Activated CD4-positive, CD25-positive, alpha-beta regulatory T cell treated with anti-CD3 and anti-CD28 coated beads, Interleukin-2, amount 50 U/mL, for 72 hours (primary cell): ENCODE measurements at places on chromosomes 13 and 19.

DNA sequence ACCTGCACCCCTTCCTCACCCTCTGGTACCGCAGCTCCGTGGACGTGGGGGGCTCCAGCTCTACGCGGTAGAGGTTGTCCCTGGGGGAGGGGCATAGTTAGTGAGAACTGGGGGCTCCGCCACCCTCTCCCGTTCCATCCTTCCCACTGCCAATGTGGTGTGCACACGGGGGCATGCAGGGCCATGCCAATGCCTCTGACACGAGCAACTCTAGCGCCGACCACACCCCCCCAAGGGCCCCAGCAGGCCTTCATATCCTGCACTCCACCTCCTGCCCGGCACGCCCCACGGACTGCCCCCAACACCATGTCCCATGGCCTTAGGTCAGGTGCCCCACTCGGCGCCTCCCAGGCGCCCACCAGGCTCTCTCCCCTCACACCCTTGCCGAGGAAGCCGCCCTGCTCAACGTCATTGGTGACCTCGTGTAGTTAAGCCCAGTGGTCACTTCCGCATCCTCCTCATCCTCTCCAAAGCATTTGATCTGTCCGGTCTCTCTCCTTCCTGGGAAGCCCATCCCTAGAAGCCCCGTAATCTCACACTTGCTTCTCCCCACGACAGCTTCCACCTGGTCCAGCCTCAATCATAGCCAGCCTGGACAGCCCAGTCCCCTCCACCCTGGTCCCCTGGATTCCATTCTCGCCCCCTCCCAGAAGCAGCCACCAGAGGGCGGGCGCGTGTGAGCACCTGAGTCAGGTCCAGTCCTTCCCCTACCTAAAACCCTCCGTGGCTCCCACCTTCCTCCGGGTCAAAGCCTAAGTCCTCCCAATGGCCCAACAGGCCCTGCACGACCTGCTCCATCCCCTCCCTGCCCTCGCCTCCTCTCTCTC is 2.1 kb downstream of the SEMA6B start:
- no peak for DNase-seq

DNA sequence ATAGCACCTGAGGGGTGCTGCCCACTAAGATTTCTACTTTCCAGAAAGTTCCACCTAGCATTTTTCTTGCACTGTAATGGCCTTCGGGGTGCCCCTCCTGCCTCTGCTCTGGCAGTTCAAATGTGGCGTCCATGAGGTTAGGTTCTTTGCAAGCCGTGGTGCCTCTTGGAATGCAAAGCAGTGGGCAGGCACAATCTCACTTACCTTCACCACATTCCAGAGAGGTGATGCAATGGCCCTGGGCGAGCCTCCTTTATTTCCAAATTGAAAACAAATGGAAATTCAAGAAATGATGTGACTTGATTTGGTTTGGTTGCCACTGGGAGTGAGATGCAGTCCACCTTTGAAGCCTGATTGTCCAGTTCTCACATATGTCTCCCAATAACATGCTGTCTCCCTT is 46.9 kb downstream of the FGF9 start:
- DNase-seq = no peak

GRCh38 chr19:13297023-13297422 is 146.8 kb downstream of the IER2 start:
- no peak for DNase-seq

- no peak for DNase-seq
These were observed 24.0 kb upstream of the ACP7 start for GRCh38 chr19:39060171-39060570.

DNA sequence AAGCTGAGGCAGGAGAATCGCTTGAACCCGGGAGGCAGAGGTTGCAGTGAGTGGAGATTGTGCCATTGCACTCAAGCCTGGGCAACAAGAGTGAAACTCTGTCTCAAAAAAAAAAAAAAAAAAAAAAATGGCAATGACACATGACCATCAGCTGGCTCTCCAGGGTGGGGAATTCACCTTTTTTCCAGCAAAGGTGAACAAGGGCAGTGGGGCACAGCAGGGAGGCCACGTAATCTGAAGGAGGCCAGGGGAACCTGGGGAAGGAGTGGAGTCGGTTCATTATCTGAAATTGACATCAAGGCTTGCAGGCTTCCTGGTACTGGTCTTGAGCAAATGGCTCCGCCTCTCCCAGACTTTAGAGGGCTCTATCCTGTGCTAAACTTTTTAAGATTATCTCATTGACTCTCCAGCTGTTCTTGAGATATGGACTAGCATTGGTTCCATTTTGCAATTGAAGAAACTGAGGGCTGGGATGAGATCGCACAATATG is 28.1 kb downstream of the KEAP1 start:
- no peak for DNase-seq

DNA sequence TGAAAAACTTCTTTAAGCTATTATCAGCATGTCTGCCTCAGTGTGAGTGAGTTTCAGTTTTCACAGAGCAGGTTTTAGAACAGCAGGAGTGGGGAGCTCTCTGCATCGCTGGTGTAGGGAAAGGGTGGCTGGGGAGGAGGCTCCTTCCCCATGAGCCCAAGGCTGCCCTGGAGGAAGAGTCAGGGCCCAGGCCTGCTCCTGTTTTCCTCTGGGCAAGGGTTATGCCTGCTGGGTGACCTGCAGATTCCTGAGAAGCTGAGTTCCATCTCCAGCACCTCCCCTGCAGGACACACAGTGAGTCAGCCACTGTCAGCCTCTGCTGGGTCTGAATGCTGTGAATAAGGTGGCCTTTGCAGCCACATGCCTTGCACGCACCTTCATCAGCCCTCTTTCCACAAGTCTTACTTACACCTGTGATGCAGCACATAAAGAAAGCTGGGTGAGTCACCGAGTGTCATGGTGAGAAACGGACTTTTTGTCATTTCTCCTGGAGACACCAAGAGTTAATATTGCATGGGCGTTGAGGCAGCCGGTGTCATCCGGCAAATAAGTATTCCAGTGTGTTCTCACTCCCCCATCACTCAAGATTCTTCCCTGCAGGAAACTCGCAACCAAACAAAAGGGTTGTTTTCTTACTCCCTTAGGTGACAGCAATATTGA is 186.4 kb upstream of the KL start:
- no peak for DNase-seq

DNA sequence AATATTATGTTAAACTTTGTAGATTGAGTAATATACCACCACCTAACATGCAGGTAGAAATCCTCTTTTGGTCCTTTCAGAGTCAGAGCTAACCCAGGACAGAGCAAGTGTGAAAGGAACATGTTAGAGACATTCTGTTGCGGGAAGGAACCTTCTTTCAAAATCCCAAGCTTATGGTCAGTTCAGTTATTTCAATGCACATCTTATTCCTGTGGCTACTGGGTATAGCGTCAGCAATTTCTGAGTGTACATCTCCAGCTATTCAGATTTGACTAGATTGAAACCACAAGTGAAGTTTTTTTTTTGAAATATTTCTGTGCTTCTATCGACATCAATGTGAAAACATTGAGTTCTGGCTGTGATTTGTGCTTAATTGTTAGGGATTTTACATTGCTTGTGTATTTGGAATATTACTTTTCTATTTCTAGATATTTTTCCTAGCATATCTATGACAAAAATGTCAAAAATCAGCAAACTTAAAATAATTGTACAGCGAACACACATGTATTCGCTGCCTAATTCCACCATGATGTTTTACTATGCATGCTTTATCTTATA is 165.3 kb downstream of the LMO7 start:
- no peak for DNase-seq
